Right atrium auricular region (tissue), 2 donors: ENCODE measurements at places on chromosomes 3 and 15. TPM values are rescaled to one million over a fixed set of nuclear protein-coding genes. Genes with fewer than 3 reads are reported as not detected.

SEMA6D gene
- 14.3 TPM for total RNA-seq

FOXB1 gene
- total RNA-seq: not detected

COL7A1 gene
- total RNA-seq: 2.6 TPM

LRCH3 gene
- total RNA-seq: 23.4 TPM

TGM4 gene
- not detected for total RNA-seq

PPIP5K1 gene
- total RNA-seq: 8.3 TPM

CLDN18 gene
- total RNA-seq: 21.0 TPM

SRGAP3 gene
- total RNA-seq: 4.0 TPM

COL6A5 gene
- not detected for total RNA-seq

LEO1 gene
- total RNA-seq: 10.6 TPM

CXCR6 gene
- not detected for total RNA-seq

RAB27A gene
- total RNA-seq: 5.0 TPM

ADGRG7 gene
- not detected for total RNA-seq

CA12 gene
- 5.5 TPM for total RNA-seq

TNNC1 gene
- 4,697 TPM for total RNA-seq

KCNMB3 gene
- total RNA-seq: 1.1 TPM

FHIT gene
- 10.4 TPM for total RNA-seq

DYNLT2B gene
- 6.3 TPM for total RNA-seq

SAMD7 gene
- not detected for total RNA-seq

NCBP2 gene
- total RNA-seq: 22.8 TPM

GOLGA8G gene
- not detected for total RNA-seq

LMAN1L gene
- 13.8 TPM for total RNA-seq

GPR27 gene
- total RNA-seq: 1.9 TPM

ARHGAP11A gene
- 2.3 TPM for total RNA-seq

STRIT1 gene
- not detected for total RNA-seq

GHRL gene
- total RNA-seq: not detected

HRG gene
- not detected for total RNA-seq

ANKRD28 gene
- 9.2 TPM for total RNA-seq

TUSC7 gene
- not detected for total RNA-seq

BCHE gene
- total RNA-seq: 13.5 TPM

USP3 gene
- total RNA-seq: 18.5 TPM

HESX1 gene
- total RNA-seq: 0.75 TPM

DAZL gene
- not detected for total RNA-seq

TMEM108 gene
- total RNA-seq: 5.1 TPM

CCR8 gene
- not detected for total RNA-seq

NAA50 gene
- total RNA-seq: 49.3 TPM

TM4SF4 gene
- not detected for total RNA-seq
